ENCODE measurements at places on chromosomes 3 and 15.

GRCh38 chr15:66496951-66497501, 536 bp downstream of the SNAPC5 start:
- DNase-seq: no peak

GRCh38 chr3:42520336-42520735, 17.9 kb downstream of the VIPR1 start:
- DNase-seq: no peak

DNA sequence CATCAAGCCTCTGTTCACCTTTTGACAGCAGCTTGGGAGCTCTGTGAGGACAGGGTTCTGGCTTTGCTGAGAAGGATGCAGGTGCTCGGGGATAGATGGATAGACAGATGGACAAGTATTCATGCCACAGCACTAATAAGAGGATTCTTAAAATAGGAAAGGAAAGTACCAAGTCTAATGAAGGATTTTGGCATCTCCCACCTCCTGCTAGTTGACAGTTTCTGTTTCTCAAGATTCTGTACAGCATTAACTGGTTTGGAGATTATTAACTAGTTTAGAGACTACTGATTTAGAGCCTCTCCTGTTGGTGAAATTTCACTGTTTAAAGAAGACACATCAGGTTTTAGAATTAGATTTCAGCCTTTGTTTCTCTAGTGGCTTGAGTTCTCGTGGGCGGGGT, 152.3 kb downstream of the CACNA1D start:
- DNase-seq: no peak

- DNase-seq: no peak
Measured at GRCh38 chr3:100831629-100832028, 122.3 kb downstream of the TFG start.

DNA sequence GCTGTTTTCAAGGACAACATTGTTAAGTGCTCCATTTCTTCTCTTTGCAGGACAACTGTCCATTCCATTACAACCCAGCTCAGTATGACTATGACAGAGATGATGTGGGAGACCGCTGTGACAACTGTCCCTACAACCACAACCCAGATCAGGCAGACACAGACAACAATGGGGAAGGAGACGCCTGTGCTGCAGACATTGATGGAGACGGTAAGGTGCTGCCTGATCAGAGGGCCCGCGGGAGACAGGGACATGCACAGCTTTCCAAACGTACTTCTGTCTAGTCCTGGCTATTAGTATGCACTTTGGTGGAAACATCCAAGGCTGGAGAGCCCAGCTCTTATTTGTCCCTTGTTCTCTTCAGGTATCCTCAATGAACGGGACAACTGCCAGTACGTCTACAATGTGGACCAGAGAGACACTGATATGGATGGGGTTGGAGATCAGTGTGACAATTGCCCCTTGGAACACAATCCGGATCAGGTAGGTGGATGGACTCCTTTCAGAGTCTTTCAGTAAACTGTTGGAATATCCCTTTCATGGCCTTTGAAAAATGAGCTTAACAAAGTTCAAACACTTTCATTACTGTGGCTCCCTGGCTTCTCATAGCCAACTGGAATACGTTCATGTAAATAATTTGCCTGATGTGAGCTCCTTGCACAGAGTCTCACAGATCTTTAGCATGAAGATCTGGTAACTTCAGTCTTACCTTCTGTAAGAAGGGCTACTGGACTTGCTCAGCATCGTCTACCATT, 10.4 kb downstream of the THBS1 start:
- no peak for DNase-seq

GRCh38 chr15:93087825-93088199, 1.2 kb downstream of the RGMA start:
- peak; percentile 64 for DNase-seq

DNA sequence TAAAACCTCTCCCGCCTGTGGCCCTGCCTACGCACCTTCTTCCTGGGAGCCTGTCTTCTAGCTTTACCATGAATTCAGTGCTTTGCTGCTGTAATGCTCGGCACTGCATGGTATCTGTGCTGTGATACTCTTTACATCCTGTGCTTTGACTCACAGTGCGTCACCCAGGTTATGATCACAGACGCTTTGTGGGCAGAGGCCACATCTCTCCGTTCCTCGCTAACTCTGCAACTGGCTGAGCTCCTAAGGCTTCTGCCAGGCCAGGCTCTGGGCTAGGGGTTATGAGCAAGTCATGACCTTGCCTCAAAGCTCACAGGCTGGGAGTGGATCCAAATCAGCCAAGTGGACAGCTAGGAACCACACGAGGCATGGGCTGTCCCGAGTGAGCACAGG, 23.2 kb downstream of the SPTBN5 start:
- DNase-seq: no peak

DNA sequence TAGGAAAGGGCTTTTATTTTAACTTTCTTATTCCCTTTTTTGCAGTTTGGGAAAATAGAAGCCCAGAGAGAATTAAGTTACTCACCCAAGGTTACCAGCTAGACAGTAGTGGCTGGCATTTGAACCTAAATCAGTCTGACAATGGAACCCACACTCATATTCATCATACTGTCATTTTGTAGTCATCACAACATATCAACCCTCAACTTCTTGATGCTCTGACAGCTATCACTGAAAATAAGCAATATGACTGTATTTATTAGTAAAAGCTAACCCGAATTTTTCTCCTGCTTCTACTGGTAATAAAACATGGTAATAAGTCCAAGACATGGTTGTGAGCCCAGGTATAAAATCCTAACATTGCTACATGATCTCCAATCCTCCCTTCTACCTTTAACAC, 585.8 kb upstream of the UBE2E2 start:
- no peak for DNase-seq

GRCh38 chr15:82812994-82813393, 3.6 kb downstream of the WHAMM start:
- no peak for DNase-seq

DNA sequence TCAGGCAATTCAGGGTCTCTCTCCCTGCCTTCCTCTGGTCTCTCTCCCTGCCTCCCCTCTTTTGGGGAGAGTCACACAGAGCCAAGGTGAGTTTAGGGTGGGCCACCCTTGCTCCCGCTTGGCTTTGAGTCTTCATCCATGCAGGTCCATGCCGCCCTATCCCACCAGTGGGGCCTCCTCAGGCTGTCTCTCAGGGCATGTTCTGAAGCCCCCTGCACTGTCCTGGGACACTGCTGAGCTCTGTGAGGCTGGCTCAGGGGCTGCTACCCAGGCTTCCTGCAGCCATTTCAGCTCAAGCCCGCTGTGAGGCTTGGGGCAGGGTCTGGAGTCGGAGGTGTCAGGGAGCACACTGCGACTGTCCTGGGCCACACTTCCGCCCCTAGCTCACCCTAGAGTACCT, 203.1 kb downstream of the SSR3 start:
- no peak for DNase-seq

DNA sequence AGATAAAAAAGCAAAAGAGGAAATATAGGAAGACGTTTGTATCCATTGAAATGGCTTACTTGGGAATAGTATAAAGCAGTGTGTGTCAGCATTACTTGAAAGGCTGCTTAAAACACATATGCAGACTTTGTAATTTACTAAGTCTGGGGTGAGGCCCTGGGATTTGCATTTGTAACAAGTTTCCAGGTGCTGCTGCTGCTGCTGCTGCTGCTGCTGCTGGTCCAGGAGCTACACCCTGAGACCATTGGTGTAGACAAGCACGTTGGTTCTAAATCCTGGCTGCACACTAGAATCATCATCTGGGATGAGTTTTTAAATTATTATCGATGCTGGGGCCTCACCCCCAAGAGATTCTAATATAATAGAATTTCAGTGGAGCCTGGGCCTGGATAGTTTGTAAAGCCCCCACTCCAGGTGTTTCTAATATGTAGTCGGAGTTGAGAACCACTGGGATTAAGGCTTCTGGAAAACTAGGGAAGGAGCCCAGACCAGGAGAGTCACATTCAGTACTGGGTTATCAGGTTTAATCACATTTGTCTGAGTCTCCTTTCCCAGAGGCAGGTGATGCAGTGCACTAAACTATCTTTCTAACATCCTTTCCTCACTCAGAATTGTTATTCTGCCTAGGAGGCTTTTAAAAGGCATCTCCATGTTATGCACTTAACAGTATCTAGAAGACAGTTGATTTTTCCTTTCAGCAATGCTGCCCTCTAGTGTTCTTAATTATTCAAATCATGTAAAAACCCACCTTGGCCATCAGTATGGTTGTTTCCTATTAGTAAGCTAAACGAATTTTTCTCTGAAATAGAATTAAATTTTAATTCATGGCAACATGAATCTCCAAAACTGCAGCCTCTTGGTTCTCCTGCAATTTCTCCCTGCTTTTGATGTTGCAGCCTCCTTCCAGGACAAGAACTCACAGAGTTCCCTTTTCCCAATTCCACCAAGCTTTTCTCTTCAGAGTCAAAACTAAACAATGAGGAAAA, 45.4 kb downstream of the SSR3 start:
- DNase-seq: no peak

- DNase-seq: no peak
Measured at GRCh38 chr15:99635794-99636193, 70.0 kb downstream of the MEF2A start.

DNA sequence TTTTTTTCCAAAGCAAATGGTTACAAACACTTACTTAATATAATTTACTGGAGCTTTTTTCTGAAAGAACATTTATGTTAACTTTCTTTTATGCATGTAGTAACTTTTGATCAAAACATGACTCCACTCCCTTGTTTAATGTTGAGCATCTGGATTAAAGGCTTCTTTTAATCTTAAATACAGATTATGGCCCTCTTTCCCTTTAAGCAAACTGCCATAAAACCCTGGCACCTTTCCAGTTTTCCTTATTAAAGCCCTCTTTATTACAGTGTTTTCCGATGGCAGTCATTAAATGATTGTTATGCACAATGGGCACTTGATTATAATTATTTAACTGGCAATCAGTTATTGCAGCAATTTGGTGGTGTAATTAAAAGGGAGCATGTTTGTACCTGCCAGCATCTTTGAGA, 167.0 kb downstream of the VGLL4 start:
- no peak for DNase-seq

DNA sequence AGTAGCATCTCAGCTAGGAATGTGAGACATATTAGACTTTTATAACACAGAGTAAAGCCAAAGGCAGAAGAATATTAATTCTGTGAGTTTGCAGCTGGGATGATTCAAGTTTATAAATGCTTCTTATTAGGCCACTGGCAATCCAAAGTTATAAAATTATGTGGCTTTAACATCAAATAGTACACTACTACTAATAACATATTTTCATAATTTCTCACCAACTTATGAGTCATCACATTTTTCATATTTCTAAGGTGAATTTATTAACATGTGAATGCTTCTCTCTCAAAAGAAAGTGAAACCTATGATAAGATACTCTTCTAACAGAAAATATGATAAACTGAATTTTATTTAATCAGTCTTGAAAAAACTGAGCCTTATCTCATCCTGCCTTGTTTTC, 1348.2 kb upstream of the ALCAM start:
- DNase-seq: no peak

GRCh38 chr3:100335434-100335833, 877 bp downstream of the NIT2 start:
- DNase-seq: no peak

- DNase-seq: no peak
Measured at GRCh38 chr3:143979041-143979440, 7.4 kb downstream of the DIPK2A start.

DNA sequence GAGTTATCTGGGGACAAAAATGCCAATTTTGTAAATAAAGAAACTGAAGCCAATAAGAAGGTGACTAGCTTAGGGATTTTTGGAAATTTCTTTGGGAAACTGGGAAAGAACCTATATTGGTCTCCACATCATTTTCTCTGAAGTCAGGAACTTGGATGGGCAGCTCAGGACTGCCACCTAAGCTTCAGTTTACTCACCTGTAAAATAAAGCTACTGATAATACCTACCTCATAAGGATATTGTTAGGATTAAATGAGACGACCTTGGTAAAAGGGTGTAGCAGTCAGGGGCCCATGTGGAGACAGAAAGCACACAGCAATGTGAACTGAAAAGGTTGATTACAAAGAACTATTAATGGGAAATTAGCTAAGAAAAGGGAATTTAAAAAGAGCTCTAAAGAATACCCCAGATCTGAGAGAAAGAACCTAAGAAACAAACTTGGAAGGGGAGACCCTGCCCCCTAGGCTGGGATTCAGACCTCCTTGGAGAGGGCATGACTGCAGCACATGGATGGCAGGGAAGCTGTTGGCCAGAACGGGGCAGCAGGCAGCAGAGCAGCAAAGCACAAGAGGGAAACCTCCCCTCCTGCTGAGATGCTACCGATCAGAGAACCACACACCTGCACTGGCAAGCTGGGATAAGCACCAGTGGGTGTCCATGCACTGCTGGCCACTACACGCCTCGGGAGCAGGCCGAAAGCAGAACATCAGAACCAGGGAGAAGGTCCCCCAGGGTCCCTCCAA, 83.7 kb upstream of the THBS1 start:
- no peak for DNase-seq

GRCh38 chr3:8456412-8456811, 45.2 kb upstream of the LMCD1 start:
- DNase-seq: no peak

GRCh38 chr3:138340511-138340910, 7.9 kb upstream of the MRAS start:
- no peak for DNase-seq

DNA sequence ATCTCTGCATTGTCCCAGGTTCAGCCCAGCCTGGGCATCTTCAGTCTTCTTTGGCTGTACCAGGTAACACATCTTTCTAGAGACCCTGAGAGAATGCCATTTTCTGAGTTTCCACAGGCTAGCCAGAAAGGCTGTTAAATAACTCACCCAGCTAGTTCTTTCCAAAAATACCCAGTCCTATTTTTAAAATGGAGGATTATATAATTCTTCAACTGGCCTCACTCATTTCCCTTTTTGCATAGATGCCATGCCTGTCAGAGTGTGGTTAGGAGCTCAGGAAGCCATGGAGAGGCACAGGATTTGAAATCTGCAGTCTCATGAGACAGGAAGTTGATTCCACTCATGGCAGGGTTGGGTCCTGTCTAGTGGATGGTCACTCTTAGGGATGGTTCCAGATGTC, 39.8 kb downstream of the CEMIP start:
- DNase-seq: no peak

- no peak for DNase-seq
Measured at GRCh38 chr15:38674448-38674847, 109.8 kb upstream of the RASGRP1 start.

DNA sequence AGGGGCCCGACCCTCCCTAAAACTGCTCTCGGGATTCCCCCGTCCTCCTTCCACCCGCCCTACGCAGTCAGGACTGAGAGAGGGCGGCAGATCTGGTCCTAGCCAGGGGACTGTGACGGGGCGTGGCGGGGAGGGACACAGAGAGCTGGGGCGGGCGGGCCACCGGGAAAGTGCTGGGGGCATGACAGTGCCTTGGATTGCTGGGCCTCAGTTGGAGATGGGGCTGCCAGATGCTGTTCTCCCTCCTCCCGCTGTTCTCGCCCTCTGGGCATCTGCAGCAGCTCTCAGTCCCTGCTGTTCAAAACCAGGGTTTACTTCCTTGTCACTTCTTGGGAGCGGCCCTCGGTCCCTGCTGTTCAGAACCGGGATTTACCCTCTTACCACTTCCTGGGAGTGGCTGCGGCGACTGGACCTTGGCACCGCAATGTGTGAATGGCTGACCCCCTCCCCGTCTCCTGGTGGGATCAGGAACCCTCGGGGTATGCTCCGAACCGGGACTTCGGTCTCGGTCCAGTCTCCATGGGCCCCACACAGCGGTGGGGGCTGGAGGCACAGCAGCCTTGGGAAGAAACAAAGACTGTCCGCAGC, 1.8 kb upstream of the RPP25 start:
- DNase-seq: peak; percentile 29

GRCh38 chr3:129371041-129371826, 57.2 kb downstream of the EFCAB12 start:
- DNase-seq: no peak

Data from posterior cingulate gyrus (tissue), 11 donors.